ENCODE measurements at places on chromosomes 7 and 10.

DNA sequence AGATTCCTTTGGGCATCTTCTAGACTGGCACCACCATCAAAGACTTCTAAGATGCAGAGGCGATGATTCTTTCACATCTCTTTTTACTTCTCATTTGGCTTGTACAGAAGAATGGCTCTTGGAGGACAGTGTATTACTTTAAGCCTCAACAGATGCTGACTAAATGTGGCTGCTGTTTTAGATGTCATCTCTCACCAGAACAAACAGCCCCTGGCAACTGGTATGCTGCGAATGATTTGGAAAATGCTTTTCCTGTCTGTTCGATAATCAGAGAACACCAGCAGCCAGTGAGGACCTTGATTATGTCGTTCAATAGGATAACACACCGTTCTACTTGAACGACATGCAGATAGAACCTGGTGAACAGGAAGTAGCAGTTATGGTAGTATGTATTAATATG is 131.8 kb downstream of the RNF216 start:
- no peak for DNase-seq

GRCh38 chr10:69629897-69630650 is at the start of gene FAM241B:
Gene FAM241B (plus strand): TSS chr10:69630247. CDS start chr10:69631744, 1,497 bp downstream.
- no peak for DNase-seq

DNA sequence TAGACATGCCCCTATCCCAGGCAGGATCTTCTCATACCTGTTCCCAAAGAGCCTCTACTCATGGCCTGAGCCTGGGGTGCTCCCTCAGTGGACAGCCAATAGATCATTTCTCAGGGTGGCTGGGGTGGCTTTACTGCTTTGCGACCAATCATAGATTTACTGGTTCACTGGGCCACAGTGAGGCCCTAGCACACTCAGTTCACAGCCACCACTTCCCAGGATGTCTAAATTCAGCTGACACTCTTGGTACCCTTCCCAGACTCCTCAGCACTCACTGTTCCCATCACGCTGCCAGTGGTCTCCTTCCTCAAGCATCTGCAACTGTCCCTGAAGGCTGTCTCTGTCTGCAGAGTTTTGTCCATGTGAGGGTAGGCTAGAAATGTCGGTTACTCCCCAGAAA is 50.6 kb downstream of the ARHGAP22 start:
- DNase-seq, result no peak

DNA sequence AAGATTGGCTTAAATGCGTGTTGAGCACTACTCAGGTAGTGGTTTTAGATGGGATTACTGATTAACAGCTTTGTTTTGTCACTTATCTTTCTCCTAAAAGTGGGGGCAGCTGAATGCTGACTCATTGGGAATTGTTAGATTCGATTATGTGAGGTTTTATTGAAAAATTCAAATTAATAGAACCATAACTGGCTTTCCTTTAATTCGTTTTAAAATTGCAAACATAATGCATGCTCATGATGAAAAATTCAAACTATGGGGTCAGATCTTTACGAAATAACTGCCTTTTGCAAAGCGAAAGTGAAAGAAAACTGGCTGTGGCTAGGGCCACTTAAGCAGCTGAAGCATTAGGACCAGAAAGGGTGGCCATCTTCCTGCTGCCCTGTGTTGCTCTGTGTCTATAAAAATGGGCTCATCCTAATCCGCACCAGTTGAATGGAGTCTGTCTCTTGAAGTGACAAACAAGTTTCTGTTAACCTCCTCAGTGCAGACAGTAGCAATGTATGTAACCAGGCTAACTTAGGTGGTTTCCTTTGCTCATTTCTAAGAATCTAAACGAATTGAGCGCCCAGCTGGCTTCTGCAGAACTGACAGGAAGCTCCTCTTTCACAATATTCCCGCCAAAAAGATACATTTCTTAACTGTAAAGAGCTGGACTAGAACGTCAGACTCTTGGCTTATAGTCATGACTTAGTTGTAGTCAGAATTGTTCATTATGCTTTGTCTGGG is 27.8 kb downstream of the DENND10 start:
- DNase-seq, result no peak

DNA sequence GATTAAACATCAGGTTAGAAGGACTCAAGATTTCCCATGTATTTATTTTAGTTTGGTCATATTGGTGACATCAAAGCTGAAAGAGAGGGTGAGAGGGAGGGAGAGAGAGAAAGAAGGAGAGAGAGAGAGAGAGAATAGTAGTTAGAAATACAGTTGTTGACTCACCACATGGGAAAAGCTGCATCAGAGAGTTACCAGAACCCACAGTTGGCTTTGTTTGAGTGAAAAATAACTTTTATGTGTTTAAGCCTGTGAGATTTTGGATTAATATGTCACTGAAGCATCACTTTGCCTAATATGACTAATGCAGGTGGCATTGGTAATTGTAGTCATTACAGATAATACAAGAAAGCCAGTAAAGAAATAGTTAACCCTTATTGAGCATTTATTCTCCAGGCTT is 303.9 kb downstream of the REEP3 start:
- DNase-seq, result no peak

- DNase-seq, result peak; percentile 52
Observed at GRCh38 chr10:77104459-77104980, 533.1 kb downstream of the KCNMA1 start.

- no peak for DNase-seq
Observed at GRCh38 chr7:99383791-99384370, 9.4 kb downstream of the ARPC1B start.

DNA sequence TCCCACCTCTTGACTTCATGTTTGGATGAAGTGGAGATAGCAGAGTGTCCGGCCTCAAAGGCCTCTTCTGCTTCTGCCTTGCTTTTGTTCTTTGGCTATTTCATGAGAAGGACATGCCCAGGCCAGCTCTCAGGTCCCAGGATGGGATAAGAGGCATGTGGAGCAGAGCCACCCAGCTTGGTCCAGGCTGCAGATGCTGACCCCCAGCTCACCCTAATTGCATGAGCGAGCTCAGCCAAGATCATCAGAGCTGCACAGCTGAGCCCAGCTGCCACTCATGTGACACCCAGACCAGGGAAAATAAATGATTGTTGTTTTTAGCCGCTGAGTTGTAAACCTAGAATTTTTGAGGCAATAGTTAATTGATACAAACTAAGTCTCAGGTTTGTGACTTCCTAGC is 230.0 kb downstream of the PHF14 start:
- no peak for DNase-seq

GRCh38 chr7:12731214-12731656 is 43.8 kb downstream of the ARL4A start:
- no peak for DNase-seq

- no peak for DNase-seq
Observed at GRCh38 chr10:132420981-132421846, 24.2 kb downstream of the PWWP2B start.

DNA sequence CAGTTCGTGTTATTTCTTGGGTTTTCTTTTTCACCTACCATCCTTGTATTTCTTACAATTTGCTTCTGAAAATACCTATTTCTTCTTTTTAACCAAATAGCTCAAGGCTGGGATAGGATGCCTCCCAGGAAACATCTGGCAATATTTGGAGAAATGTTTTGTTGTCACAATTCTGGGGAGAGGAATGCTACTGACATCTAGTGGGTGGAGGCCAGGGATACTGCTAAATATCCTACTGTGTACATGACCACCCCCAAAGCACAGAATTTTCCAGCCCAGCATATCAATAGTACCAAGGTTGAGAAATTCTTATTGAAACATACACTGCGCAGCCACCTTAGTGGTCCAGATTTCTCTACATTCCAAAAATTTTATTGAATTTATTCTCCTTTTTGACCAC is 55.5 kb downstream of the CNTNAP2 start:
- DNase-seq, result no peak

GRCh38 chr10:97327348-97328294 is 6.9 kb downstream of the FRAT2 start:
- no peak for DNase-seq

DNA sequence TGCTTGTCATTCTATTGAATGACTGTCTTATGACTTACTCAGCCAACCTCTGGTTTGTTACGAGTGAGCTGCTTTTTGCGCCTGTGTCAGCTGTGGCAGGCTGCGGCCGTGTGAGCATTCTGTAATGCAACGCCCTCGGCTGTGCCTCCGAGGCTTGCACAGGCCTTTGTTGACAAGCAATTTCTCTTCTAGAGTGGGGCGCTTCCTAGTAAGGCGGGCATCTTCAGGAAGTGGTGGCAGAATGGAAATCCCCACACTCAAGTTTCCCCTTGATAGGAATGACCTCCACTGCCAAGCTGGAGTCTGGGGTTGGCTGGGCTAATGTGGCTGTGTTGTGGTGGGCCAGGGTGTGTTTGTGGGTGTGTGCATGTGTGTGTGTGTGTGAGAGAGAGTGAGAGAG is 20.2 kb upstream of the TMEM178B start:
- DNase-seq, result no peak

- DNase-seq, result no peak
Observed at GRCh38 chr7:42790196-42790595, 121.7 kb downstream of the C7orf25 start.

GRCh38 chr10:86229376-86229775 is 137.2 kb downstream of the GRID1 start:
- no peak for DNase-seq

DNA sequence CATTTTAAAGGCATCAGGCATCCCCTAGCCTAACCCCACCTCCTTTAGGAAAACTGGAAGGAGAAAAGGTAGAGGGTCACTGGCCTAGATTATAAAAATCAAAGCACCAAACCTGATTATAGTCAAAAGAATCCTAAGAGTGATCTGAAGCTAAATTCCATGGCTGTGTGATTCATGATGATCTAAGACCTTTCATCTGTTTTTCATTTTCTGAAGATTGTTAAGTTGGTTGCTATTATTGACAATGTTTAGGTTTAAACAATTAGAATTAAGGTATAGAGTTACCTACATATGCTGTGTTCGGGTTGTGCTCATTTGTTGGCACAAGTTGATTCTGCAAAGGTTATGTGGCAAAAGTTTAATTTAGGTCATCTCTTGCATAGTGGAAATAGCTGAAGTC is 148.7 kb downstream of the BICC1 start:
- DNase-seq, result no peak

GRCh38 chr10:17147884-17148489 is 18.4 kb upstream of the CUBN start:
- no peak for DNase-seq

- DNase-seq, result no peak
Observed at GRCh38 chr7:71854546-71855397, 557.4 kb downstream of the CALN1 start.

- no peak for DNase-seq
Observed at GRCh38 chr10:2659660-2660209, 407.6 kb upstream of the PFKP start.

GRCh38 chr7:76377186-76377918 is 18.6 kb upstream of the YWHAG start:
- no peak for DNase-seq

DNA sequence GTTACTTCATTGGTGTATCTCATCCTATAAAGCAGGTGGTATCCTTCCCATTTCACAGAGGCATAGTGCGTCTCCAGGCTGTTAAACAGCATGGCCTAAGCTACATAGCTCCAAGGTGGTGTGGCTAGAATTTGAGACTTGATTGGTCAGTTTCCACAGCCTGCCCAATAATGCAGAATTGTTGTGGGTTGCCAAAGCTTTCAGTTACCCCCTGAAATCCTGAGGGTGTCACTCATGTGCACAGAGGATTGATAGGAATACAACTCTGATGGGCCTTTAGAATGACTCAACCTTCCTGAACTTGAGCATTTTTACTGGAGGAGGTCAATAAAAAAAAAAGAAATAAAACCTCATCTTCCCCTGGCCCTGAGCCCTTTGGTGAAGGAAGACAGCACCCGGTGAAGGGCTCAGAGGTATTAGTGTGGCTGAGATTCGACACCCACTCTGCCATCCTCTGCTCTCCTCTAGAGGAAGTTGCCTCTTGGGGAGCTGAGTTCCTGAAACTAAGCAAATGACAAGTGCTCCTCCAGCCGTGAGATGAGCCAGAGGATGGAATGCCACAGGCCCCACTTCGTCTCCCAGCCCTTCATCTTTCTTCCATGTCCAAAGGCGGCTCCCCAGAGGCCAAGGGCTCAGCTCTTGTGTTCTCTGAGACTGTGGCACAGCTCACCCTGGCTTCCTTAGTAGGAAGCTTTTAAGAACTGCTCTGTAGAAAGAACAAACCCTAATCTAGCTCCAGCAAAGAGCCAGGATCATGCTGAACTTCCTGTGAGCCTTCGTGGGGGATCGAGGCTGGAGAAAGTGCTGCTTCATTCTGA is 1.0 kb downstream of the ACSL5 start:
- no peak for DNase-seq

DNA sequence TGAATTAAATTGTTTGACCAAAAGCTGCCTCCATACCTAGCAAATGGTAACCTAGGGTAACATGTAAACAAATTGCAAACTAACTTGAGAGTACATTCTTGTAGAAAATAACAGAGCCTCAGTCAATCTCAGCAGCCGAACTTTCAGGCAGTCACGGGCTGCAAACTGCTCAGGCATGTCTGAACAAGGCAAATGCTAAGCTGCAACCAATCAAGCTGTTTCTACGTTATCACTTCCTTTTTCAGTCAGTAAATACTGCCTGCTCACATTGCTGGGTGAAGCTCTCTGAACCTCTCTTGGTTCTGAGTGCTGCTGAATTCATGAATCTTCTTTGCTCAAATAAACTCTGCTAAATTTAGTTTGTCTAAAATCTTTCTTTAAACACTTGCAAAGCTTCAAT is 1212.4 kb downstream of the SORCS1 start:
- no peak for DNase-seq

- no peak for DNase-seq
Observed at GRCh38 chr7:94999069-94999351, 91.6 kb downstream of the PPP1R9A start.

DNA sequence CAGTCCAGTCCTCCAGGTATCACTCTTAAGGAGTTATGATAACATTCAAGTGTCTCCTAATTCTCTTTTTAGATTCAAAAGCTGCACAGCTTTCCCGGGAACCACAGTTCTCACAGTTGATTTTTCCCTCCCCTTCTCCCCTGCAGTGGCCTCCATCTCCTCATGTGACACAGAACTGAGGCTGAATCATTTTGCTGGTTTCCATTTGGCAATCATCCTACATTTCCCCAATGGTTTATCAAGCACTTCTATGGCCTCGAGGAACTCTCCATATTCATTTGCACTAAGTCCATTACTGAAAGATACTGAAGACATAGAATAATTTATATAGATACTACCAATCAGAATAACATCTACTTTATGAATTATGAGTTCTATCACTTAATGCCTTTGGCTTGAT is 484.9 kb downstream of the GPAM start:
- DNase-seq, result no peak

DNA sequence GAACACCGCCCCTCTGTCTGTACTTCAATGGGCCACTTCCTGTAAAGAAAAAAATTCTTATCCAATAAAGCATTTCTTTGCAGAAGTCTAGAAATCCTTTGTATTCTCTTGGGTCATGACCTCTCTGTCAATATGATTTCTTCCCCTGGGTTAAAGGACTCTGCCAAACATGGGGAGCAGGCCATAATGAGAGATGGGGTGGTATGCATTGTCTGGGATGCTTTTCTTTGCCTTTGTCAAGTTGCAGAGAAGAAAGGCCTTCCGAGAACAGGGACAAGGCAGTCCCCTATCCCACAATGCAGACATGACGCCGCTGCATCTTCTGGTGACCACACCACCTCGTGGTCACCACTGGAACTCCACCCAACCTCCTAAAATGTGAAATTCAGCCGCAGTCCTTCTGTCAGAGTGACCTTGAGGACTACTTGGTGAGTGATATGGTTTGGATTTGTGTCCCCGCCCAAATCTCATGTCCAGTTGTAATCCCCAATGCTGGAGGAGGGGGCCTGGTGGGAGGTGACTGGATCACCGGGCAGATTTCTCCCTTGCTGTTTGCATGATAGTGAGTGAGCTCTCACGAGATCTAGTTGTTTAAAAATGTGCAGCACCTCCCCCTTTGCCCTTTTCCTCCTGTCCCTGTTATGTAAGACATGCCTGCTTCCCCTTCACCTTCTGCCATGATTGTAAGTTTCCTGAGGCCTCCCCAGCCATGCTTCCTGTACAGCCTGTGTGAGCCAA is 15.2 kb upstream of the FRMPD2 start:
- DNase-seq, result peak; percentile 10

Data from AG09309 (cell line).